Stimulated activated CD4-positive, alpha-beta T cell treated with anti-CD3 and anti-CD28 coated beads, Interleukin-1b, Interleukin-23, amount 100 ng/mL, for 4 hours (primary cell): ENCODE measurements at places on chromosomes 11 and 22.

GRCh38 chr22:46430961-46431838, 95.7 kb downstream of the TRMU start:
- DNase-seq = no peak

- no peak for DNase-seq
Measured at GRCh38 chr11:11980841-11981308, 27.6 kb downstream of the DKK3 start.

DNA sequence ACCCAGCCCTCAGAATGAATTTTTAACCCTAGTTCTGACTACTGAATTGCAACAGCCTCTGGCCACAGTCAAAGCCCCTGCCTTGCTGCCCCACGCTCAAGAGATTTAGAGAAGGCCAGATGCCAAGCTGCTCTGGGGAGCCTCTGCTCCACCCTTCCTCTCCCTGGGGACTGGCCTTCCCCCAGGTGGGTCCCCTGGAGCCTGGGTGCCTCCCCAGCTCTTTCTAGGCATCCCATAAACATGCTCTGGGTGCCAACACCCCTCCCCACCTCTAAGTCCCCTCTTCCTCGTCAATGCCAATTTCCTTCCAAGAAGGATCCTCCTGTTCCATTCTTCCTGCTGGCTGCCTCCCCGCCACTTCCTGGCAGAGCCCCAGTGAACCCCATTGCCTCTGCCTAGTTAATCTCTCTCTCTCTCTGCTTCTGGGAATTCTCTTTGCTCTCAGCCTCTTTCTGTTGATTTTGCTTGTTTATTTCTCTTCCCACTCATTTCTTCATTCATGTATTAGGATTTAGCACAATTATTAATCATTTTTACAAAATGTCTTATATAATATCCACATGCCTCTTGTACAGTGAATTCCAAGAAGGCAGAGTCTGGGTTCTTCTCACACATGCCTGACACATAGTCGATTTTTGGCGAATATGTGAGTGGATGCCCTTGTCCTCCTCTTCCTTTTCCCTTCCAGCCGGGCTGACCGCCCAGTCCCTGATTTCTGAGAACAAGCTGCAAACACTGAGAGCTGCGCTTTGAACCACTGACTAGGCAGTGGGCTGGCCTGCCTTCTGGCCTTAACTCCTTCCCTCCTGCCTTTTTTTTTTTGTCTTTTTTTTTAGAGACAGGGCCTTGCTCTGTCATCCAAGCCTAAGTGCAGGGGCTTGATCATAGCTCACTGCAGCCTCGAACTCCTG, 17.5 kb downstream of the UQCR10 start:
- DNase-seq = no peak

GRCh38 chr22:35128637-35129036, 62.7 kb downstream of the ISX start:
- DNase-seq = no peak

GRCh38 chr11:78795621-78796261, 221.1 kb upstream of the NARS2 start:
- no peak for DNase-seq

DNA sequence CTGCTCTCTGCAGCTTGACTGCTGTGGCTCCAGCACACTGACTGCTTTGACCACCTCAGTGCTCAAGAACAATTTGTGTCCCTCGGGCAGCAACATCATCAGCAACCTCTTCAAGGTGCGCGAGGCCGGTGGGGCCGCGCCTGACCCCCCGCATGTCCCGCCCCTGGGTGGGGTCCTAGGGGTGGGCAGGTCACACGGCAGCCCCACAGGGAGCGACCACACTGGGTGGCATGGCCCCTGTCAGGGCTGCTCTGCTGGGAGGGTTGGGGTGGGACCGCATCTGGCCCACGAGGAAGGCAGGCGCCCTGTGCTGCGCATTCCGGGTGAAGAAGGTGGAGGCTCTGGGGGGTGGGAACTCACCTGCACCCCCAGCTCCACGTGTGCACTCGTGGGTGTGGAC, 4.7 kb upstream of the TSSC4 start:
- no peak for DNase-seq
